ENCODE measurements at places on chromosomes 2 and 18.

GRCh38 chr2:65165558-65165957 is 35.7 kb upstream of the RAB1A start:
- no peak for DNase-seq

DNA sequence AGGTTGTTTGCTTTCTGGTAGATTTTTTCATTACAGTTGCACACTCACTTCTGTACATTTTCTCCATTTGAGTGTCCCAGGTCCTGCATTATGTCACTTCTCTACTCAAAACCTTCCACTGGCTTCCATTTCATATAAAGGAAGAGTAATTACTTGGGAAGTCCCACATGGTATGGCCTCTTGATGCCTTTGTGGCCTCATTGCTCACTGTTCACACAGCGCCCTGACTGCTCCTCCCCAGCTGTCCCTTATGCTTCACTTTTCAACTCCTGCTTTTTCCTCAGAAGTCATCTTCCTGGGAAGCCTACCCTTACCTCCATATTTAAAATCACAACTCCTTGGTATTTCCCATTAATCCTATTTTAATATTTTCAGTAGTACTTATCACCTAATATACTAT is 24.7 kb downstream of the GULP1 start:
- DNase-seq: no peak

GRCh38 chr2:26917135-26917836 is 53.2 kb upstream of the MAPRE3 start:
- DNase-seq: no peak

DNA sequence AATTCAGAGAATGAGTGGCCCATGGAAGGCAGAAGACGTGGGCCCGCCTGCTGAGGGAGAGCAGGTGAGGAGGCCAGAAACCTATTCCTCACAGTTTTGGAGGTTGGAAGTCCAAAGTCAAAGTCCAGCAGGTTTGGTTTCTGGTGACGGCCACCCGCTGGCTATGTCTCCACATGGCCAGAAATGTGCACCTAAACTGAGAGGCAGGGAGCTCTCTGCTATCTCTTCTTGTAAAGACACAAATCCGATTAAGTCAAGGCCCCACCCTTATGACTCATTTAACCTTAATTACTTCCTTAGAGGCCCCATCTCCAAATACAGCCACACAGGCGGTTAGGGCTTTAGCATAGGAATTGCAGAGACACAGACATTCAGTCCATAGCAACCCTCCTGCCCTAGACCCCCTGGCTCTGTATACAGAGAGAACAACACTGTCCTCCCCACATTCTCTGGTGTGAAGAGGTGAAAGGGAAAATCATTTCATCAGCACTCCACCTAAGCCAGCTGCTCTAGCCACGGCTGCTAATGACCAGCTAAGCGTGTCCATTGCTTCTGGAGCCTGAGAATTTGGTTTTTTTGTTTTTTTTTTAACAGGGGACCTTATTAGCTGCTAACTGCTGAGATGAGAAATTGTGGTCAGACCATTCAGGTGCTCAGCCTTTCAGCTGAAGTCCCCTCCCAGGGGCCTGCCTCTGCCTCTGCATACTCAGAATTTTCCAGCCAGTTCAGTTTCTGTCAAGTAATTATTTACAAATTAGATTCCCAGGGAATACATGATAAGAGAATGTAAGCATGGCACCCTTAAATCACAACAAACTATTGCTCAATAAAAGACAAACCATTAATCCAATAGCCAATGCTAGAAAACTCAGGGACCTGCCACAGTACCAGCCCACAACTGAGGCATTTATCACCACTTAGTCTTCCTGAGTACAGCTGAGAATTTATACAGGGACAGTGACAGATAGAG is 368.7 kb upstream of the ID2 start:
- DNase-seq: no peak

GRCh38 chr2:56195563-56195962 is 11.8 kb downstream of the CCDC85A start:
- DNase-seq: no peak

GRCh38 chr2:176567361-176567760 is 298.1 kb downstream of the MTX2 start:
- no peak for DNase-seq

DNA sequence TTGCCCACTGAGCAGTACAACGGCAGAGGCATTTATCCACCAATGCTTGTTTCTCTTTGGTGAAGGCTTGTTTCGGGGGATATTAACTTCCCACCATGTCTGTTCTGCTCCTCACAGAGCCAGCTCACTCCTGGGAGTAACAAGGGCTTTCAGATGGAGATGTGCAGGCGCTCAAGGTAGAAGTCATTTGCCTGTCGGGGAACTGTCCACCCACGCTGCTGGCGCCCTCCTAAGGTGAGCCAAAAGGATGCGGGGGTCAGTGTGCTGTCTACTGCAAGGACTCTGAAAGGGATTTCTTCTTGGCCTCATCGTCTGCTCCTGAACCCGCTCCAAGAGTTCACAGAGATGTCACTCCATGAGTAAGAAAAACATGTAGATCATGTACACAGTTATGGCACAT is 57.0 kb upstream of the CYRIA start:
- DNase-seq: no peak

- no peak for DNase-seq
These were observed 77.7 kb upstream of the IGFBP5 start for GRCh38 chr2:216773072-216773471.

GRCh38 chr2:203330434-203330833 is 2.2 kb downstream of the ABI2 start:
- no peak for DNase-seq

GRCh38 chr2:47076586-47077441 is 78.3 kb downstream of the STPG4 start:
- DNase-seq: no peak

DNA sequence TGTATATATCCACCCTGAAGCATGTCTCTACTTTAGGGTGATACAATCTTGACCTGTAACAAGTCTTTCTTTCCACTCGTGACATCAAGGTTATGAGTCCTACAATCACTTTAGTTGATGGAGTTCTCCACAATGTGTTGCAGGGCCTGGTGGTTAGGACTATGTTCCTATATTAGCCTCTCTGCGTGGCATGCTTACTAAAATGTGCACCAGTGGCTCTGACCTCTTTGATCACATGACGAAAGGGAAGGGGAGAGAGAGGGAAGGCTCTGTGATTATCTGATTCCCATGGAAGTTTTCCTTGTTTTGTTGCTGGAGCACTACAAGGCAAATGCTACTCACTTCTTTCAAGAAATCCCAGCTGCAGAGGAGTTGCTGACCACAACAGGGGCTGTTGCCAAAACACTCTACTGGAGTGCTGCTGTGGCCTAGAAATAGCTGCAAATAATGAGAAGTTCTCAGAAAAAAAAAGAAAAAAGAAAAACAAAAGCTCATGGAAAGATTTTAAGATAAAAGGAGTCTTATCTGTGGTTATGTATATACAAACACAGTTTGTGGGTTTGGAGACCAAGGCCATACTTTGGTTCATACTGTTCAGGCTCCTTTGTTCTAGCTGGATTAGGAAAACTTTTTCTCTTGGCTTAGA is 272.8 kb upstream of the MMADHC start:
- DNase-seq: no peak

GRCh38 chr18:2871111-2871720 is 24.4 kb downstream of the EMILIN2 start:
- DNase-seq: no peak

GRCh38 chr2:216108310-216108966 is 710 bp upstream of the XRCC5 start:
- DNase-seq: no peak

DNA sequence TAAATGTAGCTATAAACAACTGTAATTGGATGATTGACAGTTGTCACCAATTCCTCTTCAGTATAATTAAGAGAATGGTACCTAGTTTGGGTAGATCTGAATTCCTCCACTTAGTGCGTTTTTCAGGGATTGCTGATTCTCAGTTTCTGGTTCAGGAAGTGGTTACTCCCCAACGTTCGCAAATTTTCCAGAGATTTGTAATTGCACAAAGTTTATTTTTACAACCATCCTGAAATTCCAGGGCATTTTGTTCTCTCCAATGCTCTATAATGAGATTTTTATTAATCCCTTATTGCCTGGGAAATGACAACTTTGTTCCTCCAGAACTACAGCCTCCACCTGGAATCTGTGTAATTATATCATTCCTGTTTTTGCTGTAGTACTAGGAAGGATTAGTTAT is 710.6 kb upstream of the ZEB2 start:
- no peak for DNase-seq

DNA sequence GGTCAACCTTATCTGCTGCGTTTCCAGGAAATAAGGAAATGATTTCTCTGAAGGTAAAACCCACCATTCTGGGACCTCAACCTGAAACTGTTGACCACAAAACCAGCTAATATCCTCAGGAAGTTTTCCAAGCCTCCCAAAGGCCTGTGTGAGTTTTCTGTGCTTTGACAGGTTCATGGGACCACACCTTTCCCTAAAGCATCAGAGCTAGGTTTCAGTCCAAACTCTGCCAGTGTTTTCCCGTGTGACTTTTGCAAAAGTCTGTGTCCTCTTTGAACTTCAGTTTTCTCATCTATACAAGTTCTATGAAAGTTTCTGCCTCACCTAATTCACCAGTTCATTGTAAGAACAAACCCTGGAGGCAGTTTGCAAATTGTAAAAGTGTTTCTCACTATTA is 39.8 kb downstream of the VSNL1 start:
- DNase-seq: no peak

GRCh38 chr2:134917360-134917865 is 1.2 kb upstream of the CCNT2 start:
- peak; percentile 36 for DNase-seq

DNA sequence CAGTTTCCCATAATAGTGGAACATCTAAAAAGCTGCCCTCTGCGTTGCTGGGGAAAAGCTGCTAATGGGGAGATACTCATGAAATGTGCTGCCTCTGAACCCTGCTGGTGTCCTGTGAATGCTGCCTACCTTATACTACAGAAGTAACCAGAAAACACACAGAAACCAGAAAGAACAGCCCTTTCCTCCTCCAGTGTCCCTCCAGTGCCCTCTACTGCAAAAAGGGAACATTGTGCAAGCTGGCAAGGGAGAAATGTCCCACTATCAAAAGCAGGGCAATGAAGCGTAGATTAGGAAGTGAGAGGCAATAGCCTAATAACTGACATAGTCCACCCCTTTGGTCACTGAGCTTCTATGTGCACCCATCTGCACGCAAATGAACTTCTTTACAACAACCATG is 162.7 kb upstream of the ETAA1 start:
- no peak for DNase-seq

DNA sequence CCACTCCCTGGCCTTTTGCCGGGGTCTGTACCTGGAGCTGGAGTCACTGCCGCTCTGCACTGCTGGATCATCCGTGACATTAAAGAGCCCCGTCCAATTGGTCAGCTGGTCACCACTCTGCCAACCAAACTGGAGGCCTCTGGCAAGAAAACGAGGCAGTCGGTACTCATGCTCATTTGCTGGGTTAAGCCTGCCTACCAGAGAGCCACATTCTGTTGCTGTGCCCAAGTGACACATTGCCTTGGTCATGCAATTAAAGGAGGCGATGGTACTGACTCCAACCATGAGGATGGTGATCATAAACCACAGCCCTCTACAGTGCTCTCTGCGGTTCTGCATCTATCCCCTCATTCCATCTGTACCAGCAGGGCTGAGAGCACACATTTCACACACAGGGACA is 35.5 kb downstream of the ST8SIA5 start:
- DNase-seq: no peak

GRCh38 chr2:73716543-73717250 is 20.4 kb downstream of the TPRKB start:
- DNase-seq: no peak

DNA sequence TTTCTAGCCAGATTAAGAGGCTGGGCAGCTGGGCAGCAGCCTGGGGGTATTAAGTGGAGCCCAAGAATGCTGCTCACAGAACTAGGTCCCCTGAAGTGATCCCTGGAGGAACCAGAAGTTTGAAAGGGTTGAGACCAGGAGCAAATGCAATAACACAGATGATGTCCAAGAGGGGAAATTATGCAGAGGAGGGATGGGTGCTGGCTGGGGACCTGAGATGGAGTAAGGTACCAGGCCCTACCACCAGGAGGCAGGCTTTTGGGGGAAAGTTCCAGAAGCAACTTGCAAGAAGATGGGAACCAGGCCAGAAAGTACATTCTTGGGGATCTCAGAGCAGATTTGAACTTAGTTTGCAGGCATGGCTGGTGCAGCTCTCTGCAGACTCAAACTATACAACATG is 175.1 kb downstream of the NCK2 start:
- peak; percentile 74 for DNase-seq

- peak; percentile 67 for DNase-seq
These were observed 1.0 kb downstream of the IRS1 start for GRCh38 chr2:226798422-226799210.

- no peak for DNase-seq
These were observed 462.7 kb downstream of the METTL4 start for GRCh38 chr18:2108591-2108990.

- DNase-seq: no peak
These were observed 61.5 kb downstream of the MBP start for GRCh38 chr18:77071061-77071460.

GRCh38 chr2:41668529-41668928 is 379.3 kb upstream of the PKDCC start:
- no peak for DNase-seq

DNA sequence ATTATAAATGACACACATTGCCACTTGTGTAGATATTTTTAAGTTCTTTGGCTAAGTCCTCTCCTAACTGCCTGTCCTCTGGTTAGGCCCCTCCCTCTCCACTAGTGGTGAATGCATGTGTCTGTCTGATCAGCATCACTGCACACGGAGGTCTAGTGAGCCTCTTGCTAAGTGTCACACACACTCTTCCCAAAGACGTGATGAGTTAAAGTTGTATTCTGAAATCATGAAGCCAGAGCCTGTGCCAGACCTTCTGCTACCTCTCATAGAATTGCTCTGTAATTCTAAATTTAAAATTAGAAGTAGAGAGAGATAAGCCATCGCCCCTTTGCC is 41.3 kb downstream of the RALB start:
- no peak for DNase-seq

DNA sequence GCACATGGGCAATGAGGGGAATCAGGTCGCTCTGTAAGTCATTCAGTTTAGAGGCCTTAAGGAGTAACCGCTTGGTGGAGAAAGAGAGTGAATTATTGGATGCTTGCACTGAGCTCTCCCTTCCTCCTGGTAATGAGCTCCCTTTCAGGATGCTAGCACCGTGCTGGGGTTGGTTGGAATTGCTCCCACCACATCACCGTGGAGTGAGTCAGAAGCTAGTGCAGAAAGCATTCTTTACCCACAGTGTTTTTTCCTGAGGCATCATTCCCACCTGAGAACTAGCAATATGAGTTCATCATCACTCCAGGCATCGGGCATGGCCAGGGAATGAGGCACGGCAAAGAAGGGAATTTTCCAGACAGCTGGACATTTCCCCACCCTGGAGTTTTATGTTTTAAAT is 57.6 kb downstream of the ITGB6 start:
- no peak for DNase-seq

GRCh38 chr2:55408098-55408882 is 11.4 kb downstream of the CCDC88A start:
- no peak for DNase-seq

DNA sequence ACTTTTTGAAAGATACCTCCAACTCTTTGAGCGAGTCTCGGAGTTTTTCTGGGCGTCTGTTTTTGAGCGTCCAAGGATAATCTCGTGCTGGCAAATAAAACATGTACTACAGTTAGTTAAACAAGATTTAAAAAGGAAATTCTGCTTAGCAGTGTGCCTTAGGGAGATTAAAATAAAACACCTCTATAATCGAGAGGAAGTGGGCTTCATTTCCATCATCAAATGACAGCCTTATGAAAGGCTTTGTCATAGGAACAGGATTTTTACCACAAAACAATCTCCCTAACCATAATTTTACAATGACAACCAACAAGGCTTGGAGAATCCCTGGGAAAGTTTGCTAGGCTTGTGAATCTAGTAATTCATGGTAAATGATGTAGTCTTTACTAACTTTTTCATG is 103.4 kb downstream of the WDPCP start:
- no peak for DNase-seq

Measured in activated CD4-positive, alpha-beta T cell treated with anti-CD3 and anti-CD28 coated beads for 36 hours (primary cell).